ENCODE measurements at places on chromosomes 3 and 15.
A peak's percentile ranks its signal among the peaks of the same experiment; 100 is the strongest.

- no peak for DNase-seq
Measured at GRCh38 chr3:67640023-67640660, 14.3 kb downstream of the SUCLG2 start.

GRCh38 chr3:66496746-66497145, 4.1 kb downstream of the LRIG1 start:
- DNase-seq: no peak

DNA sequence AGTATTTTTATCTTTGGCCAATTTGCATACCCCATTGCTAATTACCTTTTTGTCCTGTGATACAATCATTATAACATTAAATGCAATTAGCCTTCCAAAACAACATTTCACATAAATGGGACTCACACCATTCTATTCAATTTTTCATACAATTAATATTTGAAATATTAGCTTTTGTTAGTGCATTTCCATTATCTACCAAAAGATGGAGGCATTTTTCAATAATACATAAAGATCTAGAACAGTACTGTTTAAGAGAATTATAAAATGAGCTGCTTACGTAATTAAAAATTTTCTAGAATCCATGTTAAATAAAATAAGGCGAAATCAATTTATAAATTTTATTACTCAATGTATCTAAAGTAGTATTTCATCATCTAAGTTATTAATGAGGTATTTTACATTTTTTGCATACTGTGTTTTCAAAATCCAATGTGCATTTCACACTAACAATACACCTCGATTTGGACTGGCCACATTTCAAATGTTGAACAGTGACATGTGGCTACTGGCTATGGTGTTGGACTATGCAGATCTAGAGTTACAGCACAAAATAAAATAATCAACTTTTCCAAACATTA, 74.3 kb downstream of the TJP1 start:
- DNase-seq: no peak

GRCh38 chr3:64359735-64360134, 134.5 kb upstream of the PRICKLE2 start:
- no peak for DNase-seq

DNA sequence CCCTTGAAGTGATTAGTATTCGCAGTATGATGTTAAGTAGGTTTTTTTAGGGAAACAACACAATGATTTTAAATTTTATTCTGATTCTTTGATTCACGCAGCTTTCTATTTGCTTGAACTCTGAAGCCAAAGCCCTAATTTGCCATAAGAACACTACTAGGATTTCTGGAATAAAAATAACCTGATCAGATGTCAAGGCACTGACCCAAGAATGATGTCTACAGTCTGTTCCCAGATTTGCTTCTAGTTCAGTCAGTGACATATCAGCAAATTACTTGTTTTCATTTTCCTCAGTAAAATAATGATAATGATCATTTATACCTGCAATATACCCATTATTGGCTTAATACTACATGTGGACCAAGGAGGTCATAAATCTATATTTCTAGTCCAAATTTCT, 179.5 kb upstream of the EIF1B start:
- no peak for DNase-seq

GRCh38 chr3:172188511-172188910, 149.1 kb downstream of the FNDC3B start:
- DNase-seq: no peak

GRCh38 chr3:183247011-183247589, 6.0 kb upstream of the B3GNT5 start:
- no peak for DNase-seq

DNA sequence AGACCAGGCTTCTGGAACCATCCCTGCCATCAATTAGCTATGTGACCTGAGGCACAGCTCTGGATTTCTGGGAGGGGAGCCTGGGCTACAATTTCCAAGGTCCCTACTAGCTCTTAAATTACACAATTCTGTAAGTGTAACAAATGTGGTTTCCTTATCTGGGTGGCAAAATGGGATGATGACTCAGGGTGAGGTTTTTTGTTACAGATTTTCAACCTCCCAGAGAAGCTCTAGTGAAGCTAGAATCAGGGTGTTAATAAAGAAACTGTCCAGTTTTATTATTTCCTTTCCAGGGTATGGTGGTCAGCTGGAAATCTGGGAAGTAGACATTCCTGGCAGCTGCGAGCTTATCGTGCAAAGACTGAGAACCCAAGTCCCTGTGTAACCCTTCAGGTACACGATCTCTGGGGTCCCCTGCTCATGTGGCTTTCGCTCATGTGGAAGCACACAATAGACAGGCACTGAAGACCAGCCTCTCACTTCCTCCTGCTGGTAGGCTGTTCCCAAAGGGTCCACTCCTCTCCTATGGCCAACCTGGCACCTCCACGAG, 7.3 kb downstream of the RAB27A start:
- no peak for DNase-seq

- DNase-seq: no peak
Measured at GRCh38 chr3:162743091-162743490, 1246.5 kb downstream of the OTOL1 start.

DNA sequence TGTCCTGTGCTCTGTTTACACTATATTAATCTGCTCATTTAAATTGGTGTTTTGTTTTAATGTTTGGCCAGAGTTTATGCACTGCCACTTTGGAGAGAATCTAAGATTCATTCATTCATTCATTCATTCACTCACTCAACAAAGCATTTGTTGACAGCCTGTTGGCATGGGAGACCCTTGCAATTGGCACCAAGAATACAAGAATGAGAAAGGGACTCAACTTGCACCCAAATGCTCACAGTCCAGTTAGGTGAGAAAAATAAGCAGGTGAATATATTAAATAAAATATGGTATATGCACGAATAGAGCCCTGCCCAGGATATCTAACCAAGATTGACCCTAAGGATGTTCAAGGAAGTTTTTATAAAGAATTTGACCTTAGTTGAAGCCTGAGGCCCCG, 80.4 kb downstream of the TGFBR2 start:
- no peak for DNase-seq

DNA sequence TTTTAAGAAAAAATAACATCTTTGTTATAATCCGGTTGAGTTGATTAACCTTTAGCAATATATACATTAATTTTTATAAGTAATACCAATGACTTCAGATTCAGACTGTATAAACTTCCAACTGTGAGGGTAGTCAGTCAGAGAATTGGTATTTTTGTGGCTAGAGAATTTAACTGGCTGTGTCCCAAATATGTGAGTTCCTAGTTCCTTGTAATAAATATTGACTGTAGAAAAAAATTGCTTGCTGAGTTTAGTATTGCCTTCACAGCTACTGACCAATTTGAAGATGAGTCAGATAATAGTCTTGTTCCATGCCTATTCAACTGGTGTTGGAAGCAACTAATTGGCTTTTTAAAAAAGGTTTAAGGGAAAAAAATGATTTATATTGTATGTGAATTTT, 210.8 kb downstream of the GAP43 start:
- DNase-seq: no peak

- no peak for DNase-seq
Measured at GRCh38 chr3:164418414-164418813, 659.9 kb downstream of the SI start.

- no peak for DNase-seq
Measured at GRCh38 chr3:65779390-65779789, 259.3 kb downstream of the MAGI1 start.

DNA sequence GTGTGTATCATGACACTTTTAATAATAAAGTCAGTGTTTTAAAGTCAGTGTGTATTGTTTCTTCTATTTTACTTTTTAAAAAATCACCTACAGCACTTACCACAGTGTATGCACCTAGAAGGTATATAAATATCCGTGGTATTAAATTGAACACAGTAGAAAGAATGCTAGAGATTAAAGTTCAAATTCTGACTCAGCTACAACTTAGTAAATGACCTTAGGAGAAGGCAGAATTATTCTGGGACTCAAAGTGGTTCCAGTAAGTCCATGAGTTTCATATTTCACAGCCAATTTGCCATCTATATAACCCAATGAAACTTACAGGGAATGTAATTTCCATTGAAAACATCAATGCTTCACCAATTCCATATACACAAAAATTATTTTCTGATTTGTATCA, 52.7 kb upstream of the MAP4 start:
- no peak for DNase-seq

DNA sequence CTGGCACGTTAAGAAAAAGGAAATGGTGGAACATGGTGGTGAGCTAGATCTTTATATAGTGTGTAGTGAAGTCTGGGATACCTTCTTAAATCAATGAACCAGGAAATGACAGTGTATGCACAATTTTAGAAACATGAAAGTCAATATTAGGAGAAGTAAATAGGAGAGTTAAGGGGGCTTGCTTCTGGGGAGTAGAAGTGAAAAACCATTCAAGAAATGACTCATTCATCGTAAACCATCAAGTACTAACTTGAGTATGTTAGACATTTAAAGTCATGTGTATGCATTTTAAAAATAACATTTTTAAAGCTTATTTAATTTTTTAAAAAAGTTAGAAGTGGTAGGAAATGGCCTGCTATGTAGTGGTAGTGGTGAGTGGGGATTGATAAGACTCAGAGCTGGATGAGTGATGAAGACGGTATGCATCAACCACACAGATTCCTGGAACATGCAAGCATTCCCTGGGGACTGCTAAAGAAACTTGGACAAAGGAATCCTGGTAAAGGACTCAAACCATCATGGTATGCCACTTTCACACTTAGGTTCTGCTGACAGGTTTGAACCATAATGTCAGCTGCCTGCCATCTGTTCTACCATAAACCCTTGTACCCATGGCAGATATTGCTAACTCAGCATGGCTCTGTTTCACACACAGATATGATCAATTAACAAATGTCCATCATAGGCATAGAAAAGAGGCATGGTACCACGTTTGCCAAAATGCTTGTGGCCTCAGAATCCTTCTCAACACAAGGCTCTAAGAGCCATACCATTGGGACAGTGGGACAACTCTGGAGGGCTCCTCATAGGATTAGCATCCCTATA, 28.9 kb upstream of the MITF start:
- DNase-seq: no peak

DNA sequence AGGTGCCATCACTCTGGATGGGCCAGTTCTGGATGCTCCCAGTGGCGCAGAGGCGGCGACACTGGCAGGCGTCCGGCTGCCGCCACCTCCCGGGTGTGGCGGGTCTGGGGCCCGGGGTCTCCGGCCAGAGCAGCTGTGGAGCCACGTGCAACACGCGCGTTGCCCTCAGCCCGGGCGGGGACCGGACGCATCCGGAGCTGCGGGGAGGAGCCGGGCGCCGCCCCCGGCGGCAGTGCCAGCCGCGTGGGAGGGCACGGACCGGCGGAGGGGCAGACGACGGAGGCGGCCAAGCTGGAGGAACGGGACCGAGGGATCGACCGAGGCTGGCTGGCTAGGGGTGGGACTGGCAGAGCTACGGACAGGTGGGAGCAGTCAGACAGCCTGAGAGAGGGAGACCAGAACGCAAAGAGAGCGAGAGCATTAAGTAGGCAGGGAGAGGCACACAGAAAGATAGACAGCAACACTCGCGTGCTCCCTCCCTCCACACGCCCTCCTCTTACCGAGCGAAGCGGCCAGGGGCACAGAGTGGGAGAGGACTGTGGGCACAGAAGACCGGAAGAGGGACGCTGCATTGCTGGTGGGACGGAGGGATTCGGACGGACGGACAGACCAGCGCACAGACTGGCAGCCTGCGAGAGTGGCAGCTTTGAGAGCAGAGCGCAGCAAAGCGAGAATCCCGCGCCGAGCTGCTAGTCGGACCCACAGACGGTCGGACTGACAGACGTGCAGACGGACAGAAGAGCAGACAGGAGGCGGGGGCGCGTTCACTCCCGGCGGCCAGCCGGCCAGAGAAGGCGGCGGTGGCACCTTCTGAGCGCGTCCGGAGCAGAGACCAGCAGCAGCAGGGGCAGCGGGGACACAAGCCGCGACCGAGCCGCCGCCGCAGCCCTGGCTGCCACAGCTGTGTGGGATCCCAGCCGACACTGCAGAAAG, at the start of gene ARPP21:
ARPP21 (plus strand) TSS at position 272 of the 933 bp plus-strand sequence. CDS start 42,227 bp downstream, outside the sequence.
- DNase-seq: peak; percentile 44

GRCh38 chr3:127371334-127371733, 83.5 kb upstream of the PRR20G start:
- DNase-seq: no peak

DNA sequence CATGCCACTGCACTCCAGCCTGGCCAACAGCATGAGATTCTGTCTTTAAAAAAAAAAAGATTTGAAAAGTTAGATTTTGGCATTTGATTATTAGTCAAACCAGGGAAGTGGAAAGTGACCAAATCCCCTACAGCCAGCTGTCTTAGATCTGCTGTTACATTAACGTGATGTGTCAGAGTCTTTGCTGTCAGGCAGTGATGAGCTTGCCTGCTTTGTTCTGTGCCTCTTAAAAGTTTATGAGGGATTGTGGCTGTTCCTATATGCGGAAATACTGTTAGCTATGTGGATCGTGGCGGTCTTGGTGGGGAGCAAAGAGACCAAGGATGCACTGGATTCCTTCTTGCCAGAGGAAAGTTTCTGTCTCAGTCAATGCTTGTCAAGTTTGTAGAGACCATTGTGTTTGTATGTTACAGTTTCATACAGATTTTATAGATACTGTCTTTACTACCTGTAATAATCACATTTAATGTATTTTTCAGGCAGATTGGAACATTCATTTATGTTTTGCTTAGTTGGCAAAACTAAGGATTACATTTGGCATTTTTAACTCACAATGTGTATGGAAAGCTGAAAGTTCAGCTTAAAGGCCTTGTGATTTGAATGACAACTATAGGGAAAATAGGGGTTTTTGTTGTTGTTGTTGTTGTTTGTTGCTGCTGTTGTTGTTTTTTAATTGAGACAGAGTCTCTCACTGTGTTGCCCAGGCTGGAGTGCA, 137.4 kb downstream of the VPS8 start:
- DNase-seq: no peak

GRCh38 chr3:157131861-157132260, 28.1 kb downstream of the CCNL1 start:
- DNase-seq: no peak

GRCh38 chr3:119408243-119408950, 55.0 kb downstream of the TMEM39A start:
- DNase-seq: no peak

DNA sequence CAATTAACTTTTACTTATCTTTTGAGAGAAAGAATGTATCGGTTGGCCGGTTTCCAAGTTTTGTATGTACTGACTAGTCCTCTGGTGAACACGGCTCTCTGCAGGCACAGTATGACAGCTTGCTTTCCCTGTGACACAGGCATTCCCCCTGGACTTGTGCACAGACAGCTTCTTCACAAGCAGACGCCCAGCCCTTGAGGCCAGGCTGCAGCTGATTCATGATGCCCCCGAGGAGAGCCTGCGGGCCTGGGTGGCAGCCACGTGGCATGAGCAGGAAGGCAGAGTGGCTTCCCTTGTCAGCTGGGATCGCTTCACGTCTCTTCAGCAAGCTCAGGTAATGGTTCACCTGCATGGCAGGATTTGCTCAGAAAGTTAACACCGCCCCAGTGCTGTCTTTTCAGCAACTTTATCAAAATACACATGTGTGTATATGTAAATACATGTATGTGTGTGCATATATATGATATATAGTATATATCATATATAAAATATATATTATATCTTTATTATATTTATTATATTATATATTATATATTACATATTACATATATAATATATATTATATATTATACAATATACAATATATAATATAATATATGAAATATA, 25.5 kb downstream of the FAN1 start:
- DNase-seq: no peak
